ENCODE measurements at places on chromosomes 11 and 22.

GRCh38 chr22:46849101-46849500 lies 86.7 kb downstream of the TBC1D22A start:
- DNase-seq: no peak

- DNase-seq: no peak
Measured at GRCh38 chr22:37337204-37337943, 55.1 kb downstream of the CYTH4 start.

- no peak for DNase-seq
Measured at GRCh38 chr22:27844256-27844655, 42.7 kb upstream of the MN1 start.

- no peak for DNase-seq
Measured at GRCh38 chr22:23495614-23496444, 84.3 kb downstream of the IGLL1 start.

DNA sequence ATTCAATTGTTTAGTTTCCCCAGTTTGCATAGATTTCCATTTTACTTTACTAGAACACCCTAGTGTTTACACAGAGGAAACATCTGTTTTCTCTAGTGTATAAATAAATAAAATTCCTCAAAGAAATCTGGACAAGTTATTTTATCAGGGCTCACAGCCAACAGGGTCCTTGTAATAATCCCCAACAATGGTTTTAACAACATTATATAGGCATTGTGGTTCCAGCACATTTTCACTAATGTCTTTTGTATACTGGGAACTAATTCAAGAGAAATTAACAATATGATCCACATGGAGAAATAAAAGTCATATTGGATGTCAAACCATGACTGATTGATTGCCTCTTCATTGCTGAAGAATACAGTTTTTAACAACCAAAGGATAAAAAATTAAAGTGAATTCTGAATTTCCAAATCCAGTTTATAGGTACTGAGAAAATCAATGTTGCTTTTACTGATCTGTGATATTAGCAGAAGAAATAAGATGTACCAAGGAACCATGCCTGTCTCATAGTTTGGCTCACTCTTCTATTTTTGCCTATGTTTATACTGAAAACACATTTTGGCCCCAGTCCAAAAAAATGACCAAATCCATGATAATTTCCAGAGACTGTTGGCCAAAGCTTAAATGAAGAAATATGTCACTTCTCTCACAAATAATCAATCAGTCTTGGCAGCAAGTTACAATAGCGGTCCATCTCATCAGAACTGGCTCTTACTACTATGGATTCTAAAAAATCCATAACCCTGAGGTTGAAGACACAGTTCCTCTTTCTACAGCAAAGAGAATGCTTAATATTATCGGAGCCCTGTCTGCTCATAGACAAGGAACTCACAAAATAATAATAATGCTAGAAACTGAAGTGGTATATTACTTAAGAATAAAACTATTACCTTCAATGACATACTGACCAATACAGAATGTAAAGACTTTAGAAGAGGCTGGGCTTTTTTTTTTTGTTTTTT lies 1.4 kb upstream of the MS4A13 start:
- no peak for DNase-seq

- DNase-seq: peak; percentile 82
Measured at GRCh38 chr11:123479048-123479837, 49.2 kb downstream of the GRAMD1B start.

GRCh38 chr11:71370020-71370747 lies 78.0 kb downstream of the DHCR7 start:
- no peak for DNase-seq

DNA sequence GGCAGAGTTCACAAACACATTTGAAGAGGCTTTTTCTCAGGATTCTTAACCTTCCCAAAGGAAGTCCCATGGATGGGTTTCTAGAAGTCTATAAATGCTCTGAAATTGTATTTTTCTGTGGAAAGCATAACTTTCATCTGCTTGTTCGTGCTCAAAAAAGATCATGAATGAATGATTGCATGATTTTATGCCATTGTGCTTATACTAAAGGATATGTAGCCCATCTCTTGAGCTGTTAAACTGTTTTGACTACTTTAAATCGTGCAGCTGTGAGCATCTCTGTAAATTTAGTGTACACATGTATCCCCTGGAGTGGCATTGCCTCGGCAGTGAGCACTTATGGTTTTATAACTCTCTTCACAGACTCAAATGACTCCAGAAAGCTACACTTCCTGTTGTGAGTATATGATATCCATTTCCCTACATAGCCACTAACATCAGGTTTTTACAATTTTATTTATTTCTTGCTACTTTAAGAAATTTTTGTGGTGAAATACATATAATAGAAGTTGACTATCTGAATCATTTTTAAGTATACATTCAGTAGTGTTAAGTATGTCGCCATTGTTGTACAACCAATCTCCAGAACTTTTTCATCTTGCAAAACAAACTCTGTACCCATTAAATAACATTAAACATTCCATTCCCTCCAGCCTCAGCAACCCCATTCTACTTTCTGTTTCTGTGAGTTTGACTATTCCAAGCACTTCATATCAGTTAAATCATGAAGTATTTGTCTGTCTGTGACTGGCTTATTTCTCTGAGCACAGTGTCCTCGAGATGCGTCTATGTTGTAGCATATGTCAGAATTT lies 8.0 kb downstream of the NEAT1 start:
- peak; percentile 68 for DNase-seq

- DNase-seq: peak; percentile 31
Measured at GRCh38 chr22:39349506-39349966, 255 bp upstream of the SYNGR1 start.

DNA sequence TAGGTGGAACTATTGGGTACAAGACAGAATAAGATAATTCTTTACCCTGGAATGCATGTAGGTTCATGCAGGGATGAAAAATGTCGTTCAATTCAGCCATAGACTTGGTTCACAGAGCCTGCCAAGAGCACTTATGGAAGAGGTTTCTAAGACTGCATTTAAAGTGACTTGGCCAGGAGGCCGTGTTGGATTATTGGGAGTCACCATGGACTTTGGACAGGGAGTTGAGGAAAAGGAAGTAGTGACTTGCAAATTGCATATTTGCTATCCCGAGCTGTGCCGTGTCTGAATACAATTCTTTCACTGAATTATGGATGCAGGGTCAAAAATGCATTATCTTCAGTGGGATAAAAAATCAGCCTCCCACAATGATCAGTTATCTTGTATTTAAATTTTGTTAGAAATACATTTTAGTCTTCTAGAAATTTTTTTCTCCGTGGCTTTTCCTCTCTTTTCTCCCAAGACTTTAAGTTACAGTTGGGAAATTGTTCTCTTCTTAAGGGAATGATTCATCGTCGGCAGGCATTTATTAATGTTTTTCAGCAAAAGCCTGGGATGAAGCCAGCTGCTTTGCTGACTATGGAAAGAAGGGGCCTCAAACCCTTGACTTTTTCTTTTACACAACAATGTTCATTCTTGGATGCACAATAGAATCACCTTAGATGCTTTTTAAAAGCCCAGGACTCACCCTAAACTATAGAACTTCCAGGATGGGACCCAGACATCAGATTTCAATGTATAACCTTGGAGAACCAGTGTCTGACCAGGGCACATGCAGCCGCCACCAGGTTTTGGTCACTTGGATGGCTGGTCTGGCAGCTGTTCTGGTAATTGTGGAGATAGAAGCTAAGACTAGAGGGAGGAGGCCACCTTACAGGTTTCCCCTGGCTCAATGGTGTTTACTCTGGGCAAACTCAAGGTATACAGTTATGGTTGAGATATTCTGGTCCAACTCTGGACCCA lies 70.8 kb downstream of the FAT3 start:
- no peak for DNase-seq

- DNase-seq: no peak
Measured at GRCh38 chr11:94507485-94507884, 4.8 kb upstream of the C11orf97 start.

DNA sequence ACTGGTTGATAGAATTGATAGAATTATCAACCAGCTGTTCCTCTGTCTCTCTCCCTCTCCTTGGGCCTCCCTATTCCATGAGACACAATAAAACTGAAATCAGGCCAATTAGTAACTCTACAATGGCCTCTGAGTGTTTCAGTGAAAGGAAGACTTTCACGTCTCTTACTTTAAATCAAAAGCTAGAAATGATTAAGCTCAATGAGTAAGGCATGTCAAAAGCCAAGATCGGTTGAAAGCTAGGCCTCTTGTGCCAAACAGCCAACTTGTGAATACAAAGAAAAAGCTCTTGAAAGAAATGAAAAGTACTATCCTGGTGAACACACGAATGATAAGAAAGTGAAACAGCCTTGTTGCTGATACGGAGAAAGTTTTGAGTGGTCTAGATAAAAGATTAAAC lies 16.6 kb downstream of the PIH1D2 start:
- DNase-seq: peak; percentile 21

DNA sequence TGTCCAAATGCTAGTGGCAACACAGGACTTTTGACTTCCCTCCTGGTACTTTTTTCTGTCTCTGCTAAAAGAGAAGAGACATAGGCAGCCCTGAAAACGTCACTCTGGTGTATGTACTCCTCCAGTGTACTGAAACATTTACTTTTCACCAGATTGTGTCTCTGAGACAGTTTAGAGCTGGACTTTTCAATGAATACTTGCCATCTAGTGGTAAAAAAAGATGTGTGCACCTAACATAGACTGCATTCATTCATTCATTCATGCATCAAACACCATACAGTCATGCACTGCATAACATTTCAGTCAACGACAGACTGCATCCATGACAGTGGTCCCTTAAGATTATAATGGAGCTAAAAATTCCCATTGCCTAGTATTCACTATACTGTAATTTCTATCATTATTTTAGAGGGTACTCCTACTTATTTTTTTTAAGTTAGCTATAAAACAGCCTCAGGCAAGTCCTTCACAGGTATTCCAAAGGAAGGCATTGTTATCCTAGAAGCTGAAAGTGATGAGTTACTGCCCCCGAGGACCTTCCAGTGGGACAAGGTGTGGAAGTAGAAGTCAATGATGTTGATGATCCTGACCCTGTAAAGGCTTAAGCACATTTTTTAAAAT lies 186.2 kb downstream of the SPON1 start:
- peak; percentile 14 for DNase-seq

DNA sequence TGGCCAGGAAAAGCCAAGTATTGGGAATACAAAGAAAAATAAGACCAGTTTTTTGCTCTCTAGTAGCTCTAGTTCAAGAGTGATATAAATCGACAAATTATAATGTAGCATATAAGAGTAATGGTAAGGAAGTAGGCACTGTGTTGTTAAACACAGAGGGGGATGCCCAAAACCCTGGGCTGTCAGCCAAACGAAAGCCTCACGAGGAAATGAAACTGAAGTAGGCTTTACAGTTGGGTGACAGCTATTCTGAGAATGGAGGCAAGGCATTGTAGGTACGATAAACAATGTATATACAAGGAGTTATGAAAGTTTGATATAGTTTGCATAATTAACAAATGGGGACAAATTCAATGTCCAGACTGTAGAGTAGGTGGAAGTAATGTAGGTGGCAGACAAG lies 176.4 kb downstream of the FAM181B start:
- peak; percentile 53 for DNase-seq

DNA sequence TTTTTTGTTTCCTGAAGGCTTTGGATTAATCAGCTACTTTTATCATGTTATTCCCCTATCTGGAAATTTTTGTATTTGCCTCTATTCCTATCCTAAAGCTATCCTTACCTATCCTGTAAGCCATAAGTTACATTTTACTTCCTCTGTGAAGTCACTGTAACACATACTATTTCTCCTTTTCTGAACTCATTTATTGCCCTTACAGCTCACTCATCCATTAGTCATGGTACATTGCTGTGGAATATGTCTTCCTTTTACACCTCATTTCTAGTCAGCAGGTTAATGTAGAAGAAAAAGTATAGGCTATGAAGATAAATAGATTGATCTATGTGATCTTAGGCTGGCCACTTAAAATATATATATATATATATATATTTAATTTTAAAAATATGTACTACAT lies 28.0 kb downstream of the SWAP70 start:
- no peak for DNase-seq

- DNase-seq: no peak
Measured at GRCh38 chr11:114064216-114064615, 4.7 kb downstream of the ZBTB16 start.

- no peak for DNase-seq
Measured at GRCh38 chr11:134535029-134536025, 123.3 kb upstream of the B3GAT1 start.

- DNase-seq: no peak
Measured at GRCh38 chr11:88695689-88696414, 358.3 kb upstream of the CTSC start.

DNA sequence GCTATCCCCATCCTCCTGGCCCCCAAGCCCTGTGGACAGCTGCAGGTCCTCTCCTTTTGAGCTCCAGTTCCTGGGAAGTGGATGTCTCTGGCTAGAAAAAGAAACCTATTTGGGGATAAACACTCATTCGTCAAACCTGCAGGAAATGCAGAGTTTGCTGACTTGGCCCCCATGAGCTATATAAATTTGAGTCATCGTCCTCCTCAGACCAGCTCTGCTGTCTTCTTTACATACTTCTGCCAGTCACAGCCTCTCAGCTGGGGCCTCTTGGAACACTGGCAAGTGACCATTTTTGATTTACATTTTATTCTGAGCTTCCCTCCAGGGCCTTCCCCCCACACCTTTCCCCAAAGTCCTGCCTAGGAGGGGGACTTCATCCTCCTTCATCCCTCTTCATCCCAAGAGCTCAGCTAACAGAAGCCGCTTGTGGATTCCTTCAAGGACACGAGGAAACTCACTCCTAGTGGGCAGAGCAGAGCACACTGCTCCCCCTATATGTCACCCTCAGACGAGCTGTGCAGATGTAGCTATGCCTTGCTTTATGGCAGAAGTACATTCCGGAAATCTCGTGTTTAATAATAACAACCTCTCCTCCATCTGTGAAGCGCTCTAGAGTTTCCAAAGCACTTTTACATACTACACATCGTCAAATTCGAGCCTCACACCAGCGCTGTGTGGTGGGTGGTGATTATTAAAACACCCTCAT lies 131.8 kb downstream of the FEZ1 start:
- no peak for DNase-seq

DNA sequence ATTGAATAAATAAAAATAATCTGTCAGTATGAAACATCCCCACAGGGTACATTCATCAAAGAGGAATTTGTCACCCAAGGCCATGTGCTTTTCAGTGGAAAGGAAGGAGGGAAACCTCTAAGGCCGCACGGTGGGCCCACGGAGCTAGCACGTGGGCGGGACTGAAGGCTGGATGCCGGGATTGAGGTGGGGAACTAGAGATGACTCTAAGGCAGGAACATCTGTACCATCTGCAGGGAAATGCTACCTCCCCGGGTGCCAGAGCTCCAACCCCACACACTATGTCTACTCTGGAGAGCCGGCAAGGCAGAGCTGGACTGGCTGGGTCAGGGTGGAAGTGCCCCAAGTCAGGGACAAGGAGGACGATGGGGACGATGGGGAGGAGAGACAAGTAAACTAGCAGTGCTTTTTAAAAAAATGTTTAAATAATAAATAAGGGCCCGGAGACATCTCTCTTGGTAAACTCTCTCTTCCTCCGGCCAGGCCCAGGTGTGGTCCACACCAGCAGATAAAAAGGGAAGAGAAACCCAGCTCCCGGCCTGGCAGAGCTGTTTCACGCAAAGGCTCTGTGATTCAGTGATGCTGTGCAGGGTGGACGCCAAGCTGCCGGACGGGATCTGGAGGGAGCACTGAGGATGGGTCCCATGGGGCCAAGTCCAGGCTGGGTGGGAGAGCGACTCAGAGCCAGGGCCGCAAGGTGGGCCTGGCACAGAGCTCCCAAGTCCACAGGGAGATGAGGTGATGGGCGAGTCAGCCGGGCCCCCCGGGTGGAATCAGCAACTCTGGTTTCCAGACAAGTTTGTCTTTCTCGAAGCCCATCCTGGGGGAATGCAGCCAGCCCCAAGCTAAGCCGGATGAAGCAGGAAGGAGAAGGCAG lies 5.8 kb downstream of the LIF start:
- no peak for DNase-seq

All from GM12865 (cell line).